Natural killer cell treated with Interleukin-12 subunit alpha and Interleukin-12 subunit beta and Interleukin-15 and Interleukin-18, amount 100 ng/mL, for 72 hours (primary cell): ENCODE measurements at places on chromosomes 13 and 19. TPM values are rescaled to one million over a fixed set of nuclear protein-coding genes. Genes with fewer than 3 reads are reported as not detected.

NCAN gene
- not detected for total RNA-seq

DNA sequence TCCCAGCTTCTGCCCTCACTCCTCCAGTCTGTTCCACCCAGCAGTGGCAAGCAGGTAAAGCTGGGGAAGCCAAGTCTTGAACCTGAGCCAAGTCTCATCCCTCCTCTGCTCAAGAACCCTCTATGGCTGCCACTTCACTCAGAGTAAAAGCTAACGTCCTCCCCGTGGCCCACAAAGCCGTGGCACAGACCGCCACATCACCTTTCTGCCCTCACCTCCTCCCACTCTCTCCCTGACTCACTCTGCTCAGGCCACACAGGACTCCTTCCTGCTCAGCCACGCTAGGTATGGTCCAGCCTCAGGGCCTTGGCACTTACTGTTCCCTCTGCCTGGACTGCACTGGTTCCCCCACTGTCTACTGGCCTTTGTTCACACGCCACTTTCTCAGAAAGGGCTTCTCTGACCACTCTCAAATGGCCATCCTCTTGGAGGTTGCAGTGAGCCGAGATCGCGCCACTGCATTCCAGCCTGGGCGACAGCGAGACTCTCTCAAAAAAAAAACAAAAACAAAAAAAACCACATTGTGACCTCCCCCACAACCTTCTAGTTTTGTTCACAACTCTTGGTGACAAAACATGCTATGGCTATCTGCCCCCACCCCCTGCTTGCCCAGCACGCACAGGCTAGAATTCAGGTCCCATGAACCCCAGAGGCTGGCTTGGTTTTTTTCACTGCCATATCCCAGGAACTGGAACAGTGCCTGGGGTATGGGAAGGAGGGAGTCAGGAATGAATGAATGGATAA is 15.8 kb downstream of the NDUFB7 start:
- peak; percentile 72 for DNase-seq

DNA sequence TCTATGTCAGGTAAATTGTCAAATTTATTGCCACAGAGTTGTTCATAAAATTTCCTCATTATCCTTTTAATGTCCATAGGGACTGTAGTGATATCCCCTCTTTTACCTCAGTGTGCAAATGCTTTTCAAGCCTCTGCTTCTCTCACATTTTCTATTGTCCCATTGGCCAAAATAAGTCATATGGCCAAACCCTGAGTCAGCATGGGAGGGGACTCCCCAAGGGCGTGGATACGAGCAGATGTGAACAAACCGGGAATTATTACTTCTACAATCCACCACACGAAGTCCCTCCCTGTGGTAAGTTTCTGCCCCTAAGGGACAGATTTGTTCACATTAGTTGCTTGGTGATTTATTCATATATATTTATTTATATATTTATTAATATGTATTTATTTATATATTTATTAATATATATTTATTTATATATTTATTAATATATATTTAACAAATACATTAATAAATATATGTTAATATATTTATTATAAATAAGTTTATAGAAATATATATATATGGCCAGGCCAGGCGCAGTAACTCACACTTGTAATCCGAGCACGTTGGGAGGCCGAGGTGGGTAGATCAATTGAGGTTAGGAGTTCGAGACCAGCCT is 20.1 kb upstream of the CAMSAP3 start:
- no peak for DNase-seq

DNA sequence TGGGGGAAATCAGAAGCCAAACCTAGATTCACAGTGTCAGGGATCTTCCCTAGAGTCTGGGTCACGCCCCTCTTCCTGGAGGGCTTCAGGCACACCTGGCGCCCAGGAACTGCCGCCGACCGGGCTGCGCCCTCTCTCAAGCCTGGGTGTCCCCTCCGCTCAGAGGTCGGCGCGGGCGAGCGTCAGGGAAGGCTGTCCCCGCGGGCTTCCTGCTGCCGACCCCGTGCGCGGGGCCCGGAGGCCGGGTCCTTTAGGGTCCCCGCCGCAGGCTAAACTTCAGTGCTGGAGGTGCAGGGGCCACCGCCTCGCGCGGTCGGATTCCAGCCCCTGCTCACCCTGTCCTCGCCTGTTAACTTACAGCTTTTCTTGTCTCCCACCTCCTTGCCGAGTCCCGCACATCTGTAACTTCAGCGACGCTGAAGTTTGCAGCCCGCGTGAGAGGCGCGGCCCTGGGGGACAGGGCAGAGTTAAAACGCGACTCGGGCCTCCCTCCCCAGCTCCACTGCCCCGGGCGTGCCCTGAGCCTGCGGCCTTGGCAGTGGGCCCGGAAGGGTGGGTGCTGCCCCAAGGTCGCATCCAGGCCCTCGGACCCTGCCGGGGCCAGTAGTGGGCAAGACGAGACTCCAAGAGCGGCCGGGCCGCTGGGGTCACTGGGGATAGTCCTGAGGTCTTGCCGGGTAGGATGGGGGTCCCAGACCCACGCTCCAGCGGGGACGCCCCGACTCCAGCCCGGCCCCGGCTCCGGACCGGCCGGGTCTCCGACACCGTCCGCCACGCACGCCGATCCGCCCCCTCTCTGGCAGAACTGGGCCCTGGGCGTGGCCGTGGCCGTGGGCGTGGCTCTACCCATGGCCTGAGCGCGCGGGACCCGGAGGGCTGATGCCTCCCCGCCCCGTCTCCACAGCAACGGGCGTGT is 95.6 kb upstream of the ZNF98 start:
- no peak for DNase-seq

ITGBL1 gene
- total RNA-seq = not detected

DNA sequence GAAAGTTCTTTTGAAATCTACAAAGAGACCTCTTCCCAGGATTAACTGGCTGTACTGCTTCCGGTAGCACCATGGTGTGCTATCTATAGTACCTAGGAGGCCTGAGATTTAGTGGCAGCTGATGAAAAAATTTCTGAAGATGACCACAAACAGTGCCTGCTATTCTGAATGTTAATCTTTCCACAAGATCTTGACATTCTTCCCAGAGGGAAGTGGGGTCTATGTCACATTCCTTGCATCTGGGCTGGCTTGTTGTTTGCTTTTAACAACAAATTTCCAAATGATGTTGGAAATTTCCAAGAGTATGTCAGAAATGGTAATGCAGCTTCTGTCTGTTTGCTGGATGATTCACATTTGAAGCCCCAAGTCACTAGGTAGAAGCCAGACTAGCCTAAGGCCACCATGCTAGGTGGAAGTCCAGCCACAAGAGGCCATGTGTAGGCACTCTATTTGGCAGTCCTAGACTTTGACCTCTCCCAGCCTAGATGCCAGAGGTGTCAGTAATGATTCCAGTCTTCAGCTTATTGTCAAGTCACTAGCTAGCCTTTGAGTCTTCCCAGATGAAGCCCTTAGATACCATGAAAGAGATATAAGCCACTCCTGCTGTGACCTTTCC is 22.1 kb downstream of the SPART start:
- no peak for DNase-seq

GRCh38 chr19:1118999-1119398 is 15.2 kb downstream of the GPX4 start:
- no peak for DNase-seq

DNA sequence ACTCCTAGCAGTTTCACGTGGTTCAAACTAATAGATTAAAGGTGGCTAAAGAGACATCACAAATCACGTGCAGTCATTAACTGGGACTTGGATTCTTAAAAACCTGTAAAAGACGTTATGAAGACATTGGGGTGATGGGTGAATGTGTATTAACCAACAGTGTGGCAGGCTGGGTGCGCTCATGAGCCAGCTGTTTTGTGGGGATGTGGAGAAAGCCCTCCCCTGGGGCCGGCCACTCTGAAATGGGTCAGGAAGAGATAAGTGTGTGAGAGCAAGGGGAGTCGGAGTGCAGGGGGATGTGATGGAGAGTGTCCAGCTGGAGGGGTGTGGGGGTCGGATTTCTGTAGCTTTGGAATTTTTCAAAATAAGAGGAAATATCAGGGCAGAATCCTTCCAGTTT is 10.4 kb downstream of the UPF1 start:
- DNase-seq = no peak

DNA sequence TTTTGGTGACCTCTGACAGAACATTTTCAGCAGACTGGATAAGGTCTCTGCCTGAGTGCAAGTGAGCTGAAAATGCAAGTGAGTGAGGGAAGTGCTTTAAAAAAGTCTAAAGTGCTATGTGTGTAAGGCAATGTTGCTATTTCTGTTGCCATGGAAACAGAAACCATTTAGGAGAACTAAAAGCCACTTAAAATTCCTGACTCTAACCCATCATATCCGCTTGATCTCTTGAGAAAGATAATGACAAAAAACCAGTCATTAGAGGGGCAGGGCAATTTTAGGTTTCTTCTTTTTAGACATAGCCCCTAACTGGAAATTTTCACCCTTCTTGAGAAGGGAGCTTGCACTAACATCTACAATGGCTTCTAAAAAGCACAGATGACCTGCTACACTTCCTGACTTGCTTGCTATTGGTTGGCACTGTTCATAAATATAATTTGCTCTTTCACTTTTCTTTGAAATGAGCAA is at the start of gene CYSLTR2:
CYSLTR2 (plus strand) TSS at position 458 of the 468 bp plus-strand sequence. CDS start 52,889 bp downstream, outside the sequence.
- no peak for DNase-seq
